ENCODE measurements at places on chromosomes 3 and 15. TPM values are rescaled to one million over a fixed set of nuclear protein-coding genes. Genes with fewer than 3 reads are reported as not detected.
A peak's percentile ranks its signal among the peaks of the same experiment; 100 is the strongest.

The LARP6 gene
- polyA plus RNA-seq, result 15.5 TPM

The PRTG gene
- polyA plus RNA-seq, result 15.8 TPM

The AMIGO3 gene
- polyA plus RNA-seq, result 2.6 TPM

The JMJD7 gene
- polyA plus RNA-seq, result 13.6 TPM

The HIGD2B gene
- not detected for polyA plus RNA-seq

The TARS3 gene
- 24.3 TPM for polyA plus RNA-seq

The LSG1 gene
- polyA plus RNA-seq, result 99.2 TPM

The ANKRD34C gene
- polyA plus RNA-seq, result 0.10 TPM

GRCh38 chr15:74398183-74398582 lies 30.7 kb upstream of the CYP11A1 start:
- DNase-seq, result no peak

DNA sequence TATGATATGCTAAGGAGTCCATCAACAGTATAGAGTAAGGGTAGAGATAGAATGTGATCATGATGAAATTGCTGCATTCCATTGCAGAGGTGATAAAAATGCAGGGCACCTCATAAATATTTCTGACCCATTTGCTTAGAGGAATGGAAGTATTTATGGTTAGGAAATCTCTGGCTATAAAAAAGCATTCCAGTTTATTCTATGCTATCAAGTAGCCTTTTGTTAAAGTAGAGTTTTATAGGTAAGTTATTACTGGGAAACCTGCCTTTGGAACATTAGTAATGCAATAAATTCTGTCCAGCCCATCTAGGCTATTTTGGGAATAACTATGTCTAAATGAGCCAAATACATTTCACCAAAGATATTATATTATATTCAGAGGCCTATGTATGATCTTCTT lies 19.8 kb upstream of the STRIT1 start:
- no peak for DNase-seq

DNA sequence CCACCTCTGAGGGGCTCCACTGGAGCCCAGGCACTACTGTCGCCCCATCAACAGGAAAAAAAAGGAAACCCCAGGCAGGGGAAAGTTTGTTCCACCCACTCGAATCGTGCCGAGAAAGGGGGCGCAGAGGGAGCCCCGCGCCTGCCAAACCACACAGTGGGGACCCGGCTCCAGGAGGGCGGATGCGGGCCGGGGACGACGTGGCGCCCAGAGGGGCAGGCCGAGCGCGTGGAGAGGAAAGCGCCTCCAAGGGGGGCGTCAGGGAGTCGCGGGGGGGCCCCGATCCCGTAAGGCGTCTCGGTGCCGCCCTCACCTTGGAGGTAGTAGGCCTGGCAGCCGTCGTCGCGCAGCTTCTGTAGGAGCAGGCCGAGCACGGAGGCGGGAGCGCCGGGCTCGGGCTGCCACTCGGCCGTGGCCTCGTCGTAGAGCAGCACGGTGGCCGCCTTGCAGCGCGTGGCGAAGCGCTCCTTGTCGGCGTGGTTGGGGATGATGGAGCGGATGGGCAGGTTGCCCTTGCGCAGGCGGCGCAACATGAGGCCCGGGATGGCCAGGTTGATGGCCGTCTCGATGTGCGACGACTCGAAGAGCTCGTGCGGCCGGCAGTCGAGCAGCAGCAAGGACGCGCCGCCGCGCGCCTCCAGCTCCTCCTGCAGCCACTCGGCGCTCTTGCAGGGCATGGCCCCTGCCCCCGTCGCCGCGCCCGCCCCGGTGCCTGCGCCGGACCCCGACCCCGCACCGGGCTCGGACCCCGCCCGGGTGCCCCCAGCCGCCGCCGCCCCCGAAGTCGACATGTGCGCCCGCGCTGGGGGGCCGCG lies 627 bp downstream of the DUSP7 start:
- no peak for DNase-seq

DNA sequence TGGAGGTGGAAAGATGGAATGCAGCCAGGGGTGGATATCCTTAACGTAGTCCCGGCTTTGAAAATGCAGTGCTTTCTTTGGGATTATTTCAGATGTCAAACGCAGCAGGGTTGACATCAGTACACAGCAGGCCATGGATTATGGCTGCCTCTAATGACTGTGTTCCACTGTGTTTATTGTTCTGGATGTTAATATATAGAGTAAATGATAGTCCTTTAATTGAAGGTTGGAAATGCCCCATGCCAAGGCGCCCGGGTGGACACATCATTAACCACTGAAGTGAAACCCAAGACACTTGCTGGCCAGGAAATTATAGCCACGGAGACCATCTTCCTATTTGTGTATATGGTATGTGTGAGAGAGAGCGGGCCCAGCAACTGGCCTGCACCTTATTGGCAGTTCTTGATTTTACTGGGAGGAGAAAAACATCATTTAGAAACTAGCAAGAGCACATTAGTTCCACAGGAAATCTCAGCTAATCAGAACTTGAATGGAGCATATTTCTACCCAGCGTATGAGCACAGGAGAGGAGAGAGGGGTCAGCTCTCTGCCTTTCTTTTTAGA lies 254.9 kb upstream of the RASGRP1 start:
- DNase-seq, result no peak

GRCh38 chr3:34876997-34877396 lies 762.3 kb upstream of the ARPP21 start:
- DNase-seq, result no peak

DNA sequence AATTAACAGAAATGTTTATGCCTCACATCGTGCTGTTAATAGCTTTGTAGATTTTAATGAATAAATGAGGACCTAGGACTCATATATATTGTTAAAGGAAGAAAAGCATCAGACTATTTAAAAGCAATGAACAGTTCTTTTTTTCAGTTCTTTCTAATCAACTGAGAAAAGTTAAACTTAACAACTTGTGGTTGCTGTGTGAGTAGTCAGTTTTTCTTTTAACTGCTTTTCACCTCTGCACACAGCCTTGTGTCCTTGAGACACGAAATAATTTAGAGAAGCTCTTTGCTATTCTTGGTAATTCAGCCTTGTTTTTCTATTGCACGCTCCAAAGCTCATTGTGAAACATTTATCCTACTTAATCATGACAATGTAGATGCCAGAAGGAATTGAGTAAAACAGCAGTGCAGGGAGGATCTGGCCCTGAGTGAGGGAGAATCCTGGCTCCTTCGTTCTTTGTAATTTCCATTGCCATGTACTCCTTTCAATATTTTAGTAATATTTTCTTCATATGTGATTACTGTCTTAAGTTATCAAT lies 499.0 kb downstream of the PYDC2 start:
- DNase-seq, result peak; percentile 65

DNA sequence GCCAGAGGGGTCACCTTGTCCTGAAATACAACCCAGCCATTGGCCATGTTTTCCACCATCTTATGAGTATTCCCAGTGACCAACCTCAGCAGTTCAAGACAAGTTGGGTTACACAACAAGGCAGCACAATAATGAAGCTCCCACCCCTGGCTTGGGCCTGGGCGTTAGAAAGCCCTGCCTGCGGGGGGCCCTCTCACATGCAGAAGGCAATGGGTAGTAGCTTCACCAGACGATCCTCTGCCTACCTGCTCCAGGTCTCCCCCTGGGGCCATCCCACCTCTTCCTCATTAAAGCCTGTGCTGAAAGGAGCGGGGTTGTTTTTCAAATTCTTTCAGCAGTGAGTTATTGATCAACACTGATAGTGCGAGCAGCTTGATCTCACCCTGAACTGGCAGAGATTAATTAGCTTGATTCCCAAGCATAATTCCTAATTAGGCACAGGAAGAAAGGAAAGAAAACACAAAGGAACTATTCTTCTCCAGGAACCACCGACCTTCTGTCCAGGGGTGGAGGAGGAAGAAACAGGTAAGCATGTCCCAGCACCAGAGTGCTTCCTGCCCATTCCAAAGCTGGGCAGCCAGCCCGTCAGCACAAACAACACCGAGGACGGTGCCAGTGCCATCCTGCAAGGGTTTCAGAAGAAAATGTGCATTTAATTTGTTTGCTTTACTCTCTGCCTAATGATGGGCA lies 79.7 kb upstream of the CGNL1 start:
- DNase-seq, result no peak

DNA sequence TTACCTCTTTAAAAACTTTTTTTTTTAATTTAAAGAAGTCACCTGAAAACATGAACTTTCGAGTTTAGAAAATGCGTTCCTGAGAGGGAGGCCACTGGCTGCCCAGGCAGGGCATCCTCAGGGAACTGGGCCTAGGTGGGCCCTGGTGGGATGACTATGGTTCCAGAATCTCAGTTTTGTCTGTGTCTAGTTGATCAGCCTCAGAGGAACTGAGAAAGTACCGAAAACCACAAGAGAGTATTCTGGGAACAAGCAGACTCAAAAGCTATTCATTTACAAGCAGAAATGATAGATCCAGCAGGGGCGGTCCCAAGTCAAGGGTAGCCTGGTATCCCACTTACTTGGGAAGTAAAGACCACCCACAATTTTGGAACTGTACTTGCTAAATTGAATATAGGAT lies 10.5 kb downstream of the WWTR1 start:
- DNase-seq, result no peak

GRCh38 chr15:77384589-77385359 lies 35.1 kb downstream of the PEAK1 start:
- DNase-seq, result no peak

DNA sequence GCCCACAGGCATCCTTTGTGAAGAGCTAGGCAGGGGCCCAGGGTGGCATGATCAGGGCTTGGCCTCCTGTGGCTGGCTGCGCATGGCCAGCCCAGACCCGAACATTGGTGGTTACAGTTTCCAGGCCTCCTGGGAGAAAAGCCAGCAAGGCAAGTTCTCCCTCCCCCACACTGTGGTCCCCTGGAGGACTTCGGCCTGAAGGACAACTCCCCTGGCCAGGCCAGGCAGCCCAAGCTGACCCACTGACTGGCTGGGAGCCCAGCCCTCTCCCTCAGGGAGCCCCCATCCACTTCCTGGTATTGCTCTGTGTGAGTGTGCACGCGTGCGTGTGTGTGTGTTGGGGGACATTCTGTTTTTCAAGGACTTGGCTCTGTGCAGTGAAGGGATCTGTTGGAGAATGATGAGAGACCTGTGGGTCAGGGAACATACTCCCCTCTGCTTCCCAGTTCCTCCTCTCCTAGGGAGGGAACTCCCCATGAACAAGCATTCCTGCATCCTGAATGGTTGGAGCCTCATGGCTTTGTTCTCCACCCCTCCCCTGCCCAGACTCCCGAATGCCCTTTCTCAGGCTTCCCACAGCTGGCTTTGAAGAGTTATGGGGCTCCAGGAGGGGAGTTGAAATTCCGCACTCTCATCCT lies 29.5 kb downstream of the CORO2B start:
- DNase-seq, result peak; percentile 45

GRCh38 chr3:168654700-168655099 lies 559.0 kb upstream of the GOLIM4 start:
- no peak for DNase-seq

DNA sequence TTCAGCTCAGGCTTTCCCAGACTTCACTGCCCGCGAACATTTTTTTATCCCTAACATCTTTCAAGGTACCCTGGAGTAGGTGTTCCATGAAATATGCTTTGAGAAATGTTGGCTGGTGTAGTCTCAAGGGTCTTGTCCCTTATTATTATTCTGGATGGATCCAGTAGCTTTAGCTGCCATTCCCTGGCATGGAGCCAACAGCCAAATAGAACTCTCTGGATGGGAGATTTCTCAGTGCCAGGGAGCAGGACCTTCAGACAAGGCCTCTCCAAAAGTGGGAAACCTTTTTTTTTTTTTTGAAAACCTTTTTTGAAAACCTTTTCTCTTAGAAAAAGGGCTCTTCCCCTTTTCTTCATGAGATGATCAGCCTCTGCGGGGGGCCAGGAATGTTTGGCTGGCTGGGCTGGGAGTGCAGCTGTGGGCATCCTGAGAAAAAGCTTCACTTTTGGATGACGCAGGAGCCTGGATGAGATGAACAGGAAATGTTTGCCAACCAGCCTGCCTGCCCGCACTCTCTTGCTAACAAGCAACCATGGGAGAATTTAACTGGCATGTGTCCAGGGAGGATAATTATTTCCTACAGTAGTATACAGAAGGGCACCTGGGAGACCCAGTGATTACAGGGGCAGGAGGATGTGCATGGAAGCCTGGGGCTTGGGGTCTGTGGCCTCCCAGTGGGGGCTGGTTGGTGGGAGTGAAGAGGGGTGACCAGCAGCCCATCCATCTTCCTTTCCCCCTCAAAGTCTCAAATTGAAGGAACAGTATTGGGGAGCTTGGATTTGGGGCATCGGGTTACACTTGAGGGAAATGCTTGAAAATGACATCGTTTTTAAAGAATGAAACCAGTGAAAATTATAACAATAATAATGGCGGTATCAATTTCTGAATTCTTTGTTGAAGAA lies 109.1 kb upstream of the LRIG1 start:
- peak; percentile 38 for DNase-seq

GRCh38 chr3:55077726-55078125 lies 149.9 kb upstream of the LRTM1 start:
- DNase-seq, result no peak

DNA sequence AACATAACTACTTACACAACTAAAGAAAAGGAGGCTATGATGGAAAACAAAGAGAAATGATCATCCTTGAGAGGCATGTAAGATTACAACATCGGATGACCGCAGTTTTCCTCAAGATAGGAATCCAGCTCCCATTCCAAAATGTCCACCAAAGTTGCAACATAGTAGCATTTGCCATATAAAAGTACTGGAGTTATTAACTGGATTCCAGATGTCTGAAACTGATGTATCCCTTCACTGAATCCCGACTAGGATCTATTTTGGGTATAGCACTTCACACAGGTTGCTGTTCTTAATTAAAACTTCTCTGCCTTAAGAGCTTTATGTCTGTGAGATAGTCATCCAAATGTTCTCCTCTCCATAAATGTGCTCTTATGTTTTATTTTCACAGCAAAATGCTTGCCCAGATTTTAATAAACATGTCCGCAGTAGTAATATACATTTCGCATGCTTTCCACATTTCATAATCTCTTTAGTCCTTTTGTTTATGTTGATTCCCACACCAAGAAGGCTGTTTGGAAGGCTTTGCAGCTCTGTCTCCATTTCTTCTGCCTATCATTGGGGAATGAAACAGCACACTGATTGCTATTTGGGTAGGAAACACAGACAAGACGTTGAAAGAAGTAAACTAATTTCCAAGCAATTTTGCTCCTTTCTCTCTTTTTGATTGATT lies 716.5 kb upstream of the CFAP20DC start:
- DNase-seq, result no peak

GRCh38 chr15:48307586-48307985 lies 23.6 kb upstream of the DUT start:
- DNase-seq, result no peak

DNA sequence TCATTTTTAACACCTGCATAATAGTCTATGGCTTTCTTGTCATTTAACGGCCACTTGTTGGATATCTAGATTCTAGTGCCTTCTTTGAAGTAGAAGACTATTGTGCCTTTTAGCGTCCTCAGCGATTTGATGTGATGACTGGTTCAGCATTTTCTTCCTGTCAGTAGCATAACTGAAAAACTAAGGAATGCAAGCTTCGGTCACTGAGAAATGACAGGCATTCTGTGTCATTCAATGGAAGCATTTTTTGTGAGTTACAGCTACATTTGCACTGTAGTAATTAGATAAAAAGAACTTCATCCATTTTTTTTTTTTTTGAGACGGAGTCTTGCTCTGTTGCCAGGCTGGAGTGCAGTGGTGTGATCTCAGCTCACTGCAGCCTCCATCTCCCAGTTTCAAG lies 10.3 kb downstream of the NEK11 start:
- no peak for DNase-seq

- no peak for DNase-seq
These were observed 294.8 kb upstream of the STT3B start for GRCh38 chr3:31237887-31238286.

All from left kidney (tissue), 8 donors.